H9 (cell line): ENCODE measurements at places on chromosomes 2 and 18. TPM values are rescaled to one million over a fixed set of nuclear protein-coding genes. Genes with fewer than 3 reads are reported as not detected.
A peak's percentile ranks its signal among the peaks of the same experiment; 100 is the strongest.

YES1 gene
- 86.9 and 89.2 TPM in 2 replicates for total RNA-seq

ZNF2 gene
- 2.2 and 2.7 TPM in 2 replicates for total RNA-seq

CHRNA1 gene
- total RNA-seq = not detected in 2 replicates

- DNase-seq = no peak
Measured at GRCh38 chr2:214674278-214674677, 135.2 kb downstream of the BARD1 start.

DNA sequence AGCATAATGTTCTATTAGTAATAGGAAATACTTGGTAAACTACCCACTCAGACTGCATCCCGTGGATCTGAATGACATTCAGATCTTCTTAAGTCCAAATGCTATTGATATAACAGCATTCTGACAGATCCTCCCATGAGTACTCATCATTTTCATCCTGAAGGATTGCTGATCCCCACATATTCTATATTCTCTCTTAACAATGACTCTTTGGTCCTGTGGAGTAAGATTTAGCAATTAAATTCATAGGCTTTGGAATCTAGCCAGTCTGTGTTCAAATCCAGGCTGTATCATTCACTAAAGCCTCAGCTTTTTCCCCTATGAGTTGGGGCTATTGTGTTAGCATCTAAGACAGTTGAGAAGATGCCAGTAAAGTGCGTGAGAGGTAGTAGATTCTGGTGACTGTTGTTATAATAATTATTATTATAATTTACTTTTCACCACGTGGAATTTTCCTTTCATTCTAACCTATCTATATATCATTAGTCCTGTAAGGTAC, 591.3 kb upstream of the SYT4 start:
- DNase-seq = no peak

GRCh38 chr2:127217470-127218325, 2.4 kb downstream of the CYP27C1 start:
- peak; percentile 67 for DNase-seq

- DNase-seq = no peak
Measured at GRCh38 chr18:34760444-34760843, 50.3 kb downstream of the DTNA start.

- DNase-seq = no peak
Measured at GRCh38 chr2:151422917-151423439, 13.3 kb downstream of the RIF1 start.

- DNase-seq = no peak
Measured at GRCh38 chr18:64785686-64786085, 636.8 kb upstream of the LINC00305 start.
